ENCODE measurements at places on chromosomes 2 and 18.

- DNase-seq, result no peak
These were observed 50.8 kb upstream of the CXCR4 start for GRCh38 chr2:136168720-136169119.

DNA sequence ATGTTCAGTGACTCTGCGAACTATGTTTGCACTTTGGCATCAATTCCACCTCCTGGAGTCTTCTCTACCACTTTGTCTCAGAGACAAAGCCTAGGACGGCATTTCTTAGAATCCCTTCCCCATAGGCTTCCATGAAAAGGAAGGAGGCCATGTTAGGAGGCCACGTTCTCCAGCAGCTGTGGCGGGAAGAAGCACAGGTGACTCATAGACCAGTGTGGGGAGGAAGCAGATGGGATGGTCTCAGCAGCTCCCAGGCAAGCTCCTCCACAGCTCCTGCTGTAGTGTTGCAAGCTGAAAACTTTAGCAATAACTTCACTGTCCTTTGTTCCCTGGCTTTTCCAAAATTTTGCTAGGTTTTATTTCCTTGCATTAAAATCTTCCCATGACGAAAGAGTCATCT lies 781.3 kb upstream of the ID2 start:
- no peak for DNase-seq

DNA sequence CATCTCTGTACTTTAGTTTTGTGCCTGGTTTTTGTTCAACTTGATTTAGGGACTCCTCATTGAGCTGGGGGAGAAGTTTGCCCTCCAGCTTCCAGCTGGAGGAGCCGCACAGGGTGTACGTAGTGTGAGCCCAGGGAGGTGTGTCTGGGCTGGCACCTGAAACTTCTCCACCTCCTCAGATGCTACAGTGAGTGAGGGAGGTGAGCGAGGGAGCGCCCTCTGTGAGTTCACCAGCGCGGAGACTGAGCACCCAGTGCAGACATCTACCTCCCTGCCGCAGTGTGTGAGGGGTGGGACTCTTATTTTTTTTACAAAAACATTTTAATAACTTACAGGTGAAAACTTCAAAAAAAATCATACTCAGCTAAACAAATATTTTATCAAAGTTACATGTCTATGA lies 204.2 kb upstream of the HS6ST1 start:
- no peak for DNase-seq

GRCh38 chr2:77458216-77458615 lies 64.0 kb downstream of the LRRTM4 start:
- DNase-seq, result no peak

DNA sequence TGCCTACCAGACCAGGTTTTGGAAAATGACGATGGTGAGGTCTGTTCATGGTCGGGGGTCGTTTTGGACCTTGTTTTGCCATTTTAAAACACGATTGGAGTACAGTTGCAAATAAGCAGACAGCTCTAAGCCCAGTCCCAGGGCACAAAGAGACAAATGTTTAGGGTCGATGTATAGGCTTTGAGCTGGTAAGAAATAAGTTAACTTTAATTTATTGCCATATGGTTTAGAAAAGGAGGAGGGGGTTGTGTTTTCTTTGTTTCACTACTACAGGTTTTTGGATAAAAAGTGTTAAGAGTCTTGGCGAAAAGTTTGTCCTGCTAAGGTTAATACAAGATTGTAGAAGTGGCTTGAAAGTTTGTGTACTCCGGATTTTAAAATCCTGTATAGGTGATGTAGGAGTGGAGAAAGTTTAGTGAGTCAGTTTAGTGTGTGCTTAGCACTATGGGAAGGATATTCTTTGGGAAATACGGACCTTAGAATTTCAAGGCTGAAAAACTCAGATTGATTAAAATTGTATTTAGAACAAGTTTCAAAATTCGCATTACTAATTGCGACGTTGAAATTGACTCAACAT lies 1.3 kb downstream of the KCMF1 start:
- no peak for DNase-seq

All from activated CD8-positive, alpha-beta memory T cell treated with anti-CD3 and anti-CD28 coated beads for 1 hour (primary cell).